ENCODE measurements at places on chromosomes 1 and 21.
A peak's percentile ranks its signal among the peaks of the same experiment; 100 is the strongest.

DNA sequence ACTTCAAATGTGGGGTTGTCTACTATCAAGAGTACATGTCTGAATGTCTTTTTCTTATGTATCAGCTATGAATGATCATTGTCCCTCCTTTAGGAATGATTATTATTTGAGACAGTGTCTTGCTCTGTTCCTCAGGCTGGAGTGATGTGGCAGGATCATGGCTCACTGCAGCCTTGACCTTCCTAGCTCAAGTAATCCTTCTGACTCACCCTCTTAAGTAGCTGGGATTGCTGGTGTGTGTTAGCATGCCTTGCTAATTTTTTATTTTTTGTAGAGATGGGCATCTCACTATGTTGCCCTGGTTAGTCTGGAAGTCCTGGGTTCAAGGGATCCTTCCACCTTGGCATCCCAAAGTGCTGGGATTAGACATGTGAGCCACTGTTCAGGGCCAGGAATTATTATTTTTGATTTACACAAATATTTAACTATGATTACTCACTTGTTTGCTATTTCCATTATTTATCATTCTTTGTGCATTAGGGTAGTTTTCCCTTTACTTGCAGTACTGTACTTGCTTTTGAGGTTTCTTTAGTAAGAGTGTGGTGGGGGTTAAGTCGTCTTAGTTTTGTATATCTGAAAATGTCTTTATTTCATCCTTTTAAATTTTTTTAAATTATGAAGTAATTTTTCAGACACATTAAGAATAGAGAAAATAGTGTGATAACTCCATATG, 12.8 kb downstream of the S100A7 start:
- peak; percentile 12 for DNase-seq

- DNase-seq = no peak
These were observed 131.7 kb downstream of the HHIPL2 start for GRCh38 chr1:222416001-222416791.

DNA sequence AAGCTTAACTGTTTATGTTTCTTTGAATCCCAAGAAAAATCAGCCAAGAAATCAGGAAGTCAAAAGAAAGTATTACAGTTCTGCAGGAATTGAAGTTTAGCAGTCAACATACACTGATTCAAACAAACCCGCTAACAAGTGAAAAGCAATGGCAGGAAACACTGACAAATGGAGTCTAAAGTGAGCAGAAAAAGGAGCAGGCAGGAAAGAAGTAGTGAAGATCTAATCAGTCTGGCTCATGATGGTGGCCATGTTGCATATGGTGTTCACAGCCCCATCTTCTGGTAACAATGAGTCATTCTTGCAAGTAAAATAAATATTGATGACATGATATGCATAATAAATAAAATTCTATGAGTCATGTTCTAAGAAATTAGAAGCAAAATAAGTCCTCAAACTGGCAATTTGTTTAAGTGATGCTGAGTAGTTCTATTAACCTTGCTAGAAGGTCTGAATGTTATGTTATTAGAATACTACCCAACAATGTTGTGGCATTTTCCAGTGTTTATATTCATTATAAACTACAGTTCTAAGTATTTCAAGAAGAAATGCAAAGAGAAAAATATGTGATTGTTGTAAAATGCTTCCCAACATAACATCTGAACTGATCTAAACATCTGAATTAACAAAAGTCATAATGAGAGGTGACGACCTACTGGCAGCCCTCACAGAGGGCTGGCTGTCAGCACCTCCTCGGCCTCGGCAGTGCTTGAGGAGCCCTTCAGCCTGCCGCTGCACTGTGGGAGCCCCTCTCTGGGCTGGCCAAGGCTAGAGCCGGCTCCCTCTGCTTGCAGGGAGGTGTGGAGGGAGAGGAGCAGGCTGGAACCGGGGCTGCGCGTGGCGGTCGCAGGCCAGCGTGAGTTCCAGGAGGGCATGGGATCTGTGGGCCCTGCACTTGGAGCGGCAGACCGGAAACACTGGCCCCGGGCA, 5.7 kb upstream of the ACBD6 start:
- DNase-seq = no peak

- DNase-seq = no peak
These were observed 3.5 kb downstream of the HHAT start for GRCh38 chr1:210332233-210332632.

DNA sequence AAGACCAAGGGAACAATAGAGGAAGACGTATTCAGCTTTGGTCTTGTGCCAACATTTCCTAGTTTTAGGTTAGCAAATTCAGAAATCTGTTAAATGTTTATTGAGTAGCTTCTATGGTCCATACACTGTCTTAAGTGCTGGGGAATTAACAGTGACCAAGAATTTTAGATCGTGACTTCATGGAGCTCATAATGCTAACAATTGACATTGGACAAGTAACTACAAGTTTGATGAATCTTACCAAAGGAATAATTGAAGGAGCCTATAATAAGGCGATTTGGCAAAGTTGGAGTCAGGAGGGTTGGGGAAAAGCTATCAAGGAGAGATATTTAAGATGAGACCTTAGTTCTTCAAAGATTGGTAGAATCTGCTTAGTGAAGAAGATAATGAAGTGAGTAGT, 1.4 kb upstream of the SLAMF9 start:
- DNase-seq = no peak

DNA sequence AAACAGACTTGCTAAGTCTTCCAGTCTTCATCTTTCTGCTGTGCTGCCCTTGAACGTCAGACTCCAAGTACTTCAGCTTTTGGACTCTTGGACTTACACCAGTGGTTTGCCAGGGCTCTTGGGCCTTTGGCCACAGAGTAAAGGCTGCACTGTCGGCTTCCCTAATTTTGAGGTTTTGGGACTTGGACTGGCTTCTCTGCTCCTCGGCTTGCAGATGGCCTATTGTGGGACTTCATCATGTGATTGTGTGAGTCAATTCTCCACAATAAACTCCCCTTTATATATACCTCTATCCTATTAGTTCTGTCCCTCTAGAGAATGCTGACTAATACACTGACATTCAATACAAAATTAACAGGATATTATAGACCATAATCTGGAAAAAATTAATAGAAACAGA, 628.1 kb downstream of the PLPP3 start:
- DNase-seq = peak; percentile 82

DNA sequence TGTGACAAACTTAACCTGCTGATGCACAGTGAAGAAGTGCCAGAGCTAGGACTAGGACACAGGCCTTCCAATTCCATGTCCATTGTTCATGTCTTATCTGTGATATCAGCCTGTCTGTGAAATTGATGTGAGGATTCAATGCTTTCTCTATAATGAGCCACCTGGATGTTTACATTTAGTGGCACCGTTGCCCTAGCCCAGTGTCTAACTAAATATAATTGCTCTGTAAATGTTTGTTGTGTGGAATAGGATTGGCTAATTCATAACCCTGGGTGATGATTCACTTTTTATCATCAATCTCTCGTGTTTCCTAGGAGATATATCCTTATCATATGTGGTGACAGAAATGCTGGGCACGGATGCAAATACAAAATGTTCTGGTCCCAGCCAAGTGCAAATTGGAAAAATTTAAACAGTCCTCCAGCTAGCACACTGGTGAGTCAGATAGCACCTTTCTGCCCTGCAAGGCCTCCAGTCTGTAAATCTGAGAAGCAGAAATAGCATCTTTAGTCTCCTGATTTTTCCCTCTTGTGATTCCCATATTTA, 46.9 kb upstream of the GNG12 start:
- no peak for DNase-seq

DNA sequence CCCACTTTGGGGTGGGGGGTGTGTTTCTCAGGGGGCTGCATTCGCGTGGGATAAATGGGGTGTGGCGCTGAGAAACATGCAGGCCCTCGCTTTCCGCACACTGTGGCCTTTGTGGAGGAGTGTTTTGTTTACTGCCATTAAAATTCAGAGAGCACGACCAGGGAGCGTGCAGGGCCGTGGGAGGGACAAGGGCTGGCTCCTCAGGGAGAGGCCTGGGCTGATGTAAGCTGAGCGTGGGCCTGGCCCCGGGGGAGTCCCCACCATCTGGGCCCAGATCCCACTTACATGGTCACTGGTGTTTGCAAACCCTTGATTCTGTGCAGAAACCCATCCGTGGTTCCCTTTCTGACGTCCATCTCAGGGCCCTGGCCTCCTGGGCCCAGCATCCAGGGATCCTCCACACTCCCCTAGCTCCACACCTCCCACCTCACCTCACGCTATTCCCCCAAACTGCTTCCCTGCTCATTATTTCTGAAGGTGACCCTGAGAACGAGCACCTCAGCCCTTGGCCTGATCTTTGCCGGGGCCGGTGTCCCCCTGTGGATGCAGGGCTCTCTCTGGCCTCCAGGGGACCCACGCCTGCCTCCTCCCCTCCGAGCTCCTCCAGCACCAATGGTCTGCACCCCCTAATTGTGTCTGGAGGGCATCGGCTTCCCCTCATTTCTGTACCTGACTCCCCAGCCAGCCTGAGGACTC, 92.5 kb upstream of the SIM2 start:
- DNase-seq = no peak

GRCh38 chr21:37206496-37206895, 60.6 kb downstream of the VPS26C start:
- no peak for DNase-seq

DNA sequence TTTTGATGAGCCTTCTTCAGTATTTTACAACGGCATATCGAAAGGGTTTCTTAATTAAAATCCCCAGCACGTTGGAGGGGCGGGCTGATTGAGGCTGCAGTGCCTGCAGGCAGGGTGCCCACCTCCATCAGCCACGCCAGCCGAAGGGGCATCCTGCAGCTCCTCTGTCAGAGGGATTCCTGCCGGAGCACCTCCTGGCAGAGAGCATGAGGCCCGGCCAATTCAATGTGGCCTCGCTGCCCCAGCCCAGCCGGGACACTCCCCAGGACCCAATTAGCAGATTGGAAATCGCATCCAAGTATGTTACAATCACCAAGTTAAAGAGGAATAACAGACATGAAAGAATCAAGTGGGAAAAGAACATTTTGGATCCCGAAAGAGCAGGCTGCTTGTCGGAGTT, 216.6 kb downstream of the ST6GALNAC3 start:
- no peak for DNase-seq

GRCh38 chr1:206430031-206430983, 40.0 kb upstream of the IKBKE start:
- peak; percentile 84 for DNase-seq

- no peak for DNase-seq
These were observed 60.9 kb downstream of the TNN start for GRCh38 chr1:175128523-175128922.

GRCh38 chr1:153466908-153467307, 6.5 kb upstream of the S100A7 start:
- DNase-seq = no peak

GRCh38 chr1:192943108-192943507, 116.1 kb downstream of the UCHL5 start:
- DNase-seq = no peak

DNA sequence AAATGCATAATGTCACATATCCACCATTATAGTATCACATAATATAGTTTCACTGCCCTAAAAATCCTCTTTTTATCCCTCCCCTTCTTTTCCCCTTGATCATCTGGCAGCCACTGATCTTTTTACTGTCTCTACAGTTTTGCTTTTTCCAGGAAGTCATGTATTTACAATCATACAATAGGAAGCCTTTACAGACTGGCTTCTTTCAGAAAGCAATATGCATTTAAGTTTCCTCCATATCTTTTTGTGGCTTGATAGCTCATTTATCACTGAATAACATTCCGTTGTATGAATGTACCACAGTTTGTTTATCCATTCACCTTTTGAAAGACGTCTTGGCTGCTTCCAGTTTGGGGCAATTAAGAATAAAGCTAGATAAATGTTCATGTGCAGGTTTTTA, 14.3 kb upstream of the WDTC1 start:
- DNase-seq = no peak

- DNase-seq = peak; percentile 69
These were observed 805 bp downstream of the CYB5R1 start for GRCh38 chr1:202966006-202966898.

DNA sequence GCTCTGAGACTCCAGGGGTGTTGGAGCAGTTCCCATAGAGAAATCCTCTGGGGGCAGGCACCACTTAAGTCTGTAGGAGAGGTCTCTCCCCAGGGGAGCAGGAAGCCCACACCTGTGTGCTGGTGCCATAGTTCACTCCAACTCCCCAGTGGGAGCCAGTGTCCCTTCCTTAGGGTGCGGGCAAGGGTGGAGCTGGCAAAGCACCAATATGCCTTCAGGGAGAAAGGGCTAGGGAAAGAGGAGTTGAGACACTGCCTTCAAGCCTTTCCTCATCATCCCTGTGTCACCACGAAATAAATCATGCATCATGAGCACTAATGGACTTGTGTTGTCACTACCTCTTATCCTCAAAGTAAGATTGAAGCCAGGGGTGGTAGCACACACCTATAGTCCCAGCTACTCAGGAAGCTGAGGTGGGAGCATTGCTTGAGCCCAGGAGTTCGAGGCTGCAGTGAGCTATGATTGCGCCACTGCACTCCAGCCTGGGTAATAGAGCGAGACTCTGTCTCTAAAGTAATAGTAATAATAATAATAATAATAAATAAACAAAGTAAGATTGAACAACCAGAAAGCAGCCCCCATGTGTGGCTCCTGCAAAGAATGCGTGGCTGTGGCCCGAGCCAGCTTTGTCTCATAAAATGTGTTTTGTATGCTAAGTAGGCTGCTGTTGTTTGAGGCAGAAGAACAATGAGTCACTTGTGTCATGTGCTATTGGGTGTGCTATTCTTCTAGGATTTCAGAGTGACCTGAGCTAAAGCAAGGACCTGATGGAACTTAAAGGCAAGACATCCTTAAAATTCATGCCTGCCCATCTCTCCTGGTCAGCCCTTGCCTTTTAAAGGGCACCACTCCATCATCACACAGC, 6.7 kb upstream of the TIE1 start:
- DNase-seq = peak; percentile 57

DNA sequence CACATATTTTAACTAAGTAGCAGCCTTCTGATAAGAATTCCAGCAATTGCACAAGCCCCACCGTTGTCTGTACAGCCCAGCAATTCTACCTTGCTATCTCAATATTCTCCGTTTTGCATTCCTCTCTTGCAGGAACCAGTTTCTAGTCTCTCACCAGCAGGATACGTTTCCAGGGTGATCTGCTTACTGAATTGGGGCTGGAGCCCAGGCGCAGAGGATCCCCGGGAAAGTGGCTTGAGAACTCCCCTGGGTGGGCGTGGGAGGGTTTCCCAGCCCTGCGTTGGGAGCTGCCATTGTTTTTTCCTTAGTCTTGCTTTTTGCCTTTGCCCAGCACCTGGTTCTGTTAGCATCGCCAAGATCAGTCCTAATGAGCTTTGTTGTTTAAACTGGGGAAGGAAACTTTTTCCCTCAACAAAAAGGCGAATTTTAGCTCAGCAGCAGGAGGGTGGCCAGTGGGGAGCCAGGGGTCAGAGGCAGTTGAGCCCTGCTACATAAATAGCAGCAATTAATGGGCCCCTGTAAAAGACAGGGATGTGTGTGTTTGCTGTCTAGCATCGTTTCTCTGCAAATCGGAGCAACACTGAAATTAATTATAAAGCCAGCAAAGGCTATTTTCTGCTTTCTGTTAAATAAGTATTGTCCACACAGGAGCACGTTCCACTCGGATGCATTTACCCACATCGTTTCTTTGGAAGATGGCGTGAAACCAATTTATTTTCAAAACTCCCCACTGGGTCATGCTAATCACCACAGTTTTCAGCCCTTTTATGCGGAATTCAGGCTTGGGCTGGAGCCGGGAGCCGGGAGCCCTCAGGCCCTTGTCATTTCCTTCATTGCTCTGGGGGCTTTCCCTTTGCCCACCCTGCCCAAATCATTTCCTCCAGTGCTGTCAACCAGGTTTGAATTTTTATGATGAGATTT, 36.6 kb downstream of the HUNK start:
- DNase-seq = no peak

GRCh38 chr1:18922319-18922726, 20.0 kb upstream of the ALDH4A1 start:
- peak; percentile 88 for DNase-seq
